NCI-H1694 treated with DMSO at 0.1 percent for 48 hours (cell line): ENCODE measurements at places on chromosomes 5 and 9.
A peak's percentile ranks its signal among the peaks of the same experiment; 100 is the strongest.

DNA sequence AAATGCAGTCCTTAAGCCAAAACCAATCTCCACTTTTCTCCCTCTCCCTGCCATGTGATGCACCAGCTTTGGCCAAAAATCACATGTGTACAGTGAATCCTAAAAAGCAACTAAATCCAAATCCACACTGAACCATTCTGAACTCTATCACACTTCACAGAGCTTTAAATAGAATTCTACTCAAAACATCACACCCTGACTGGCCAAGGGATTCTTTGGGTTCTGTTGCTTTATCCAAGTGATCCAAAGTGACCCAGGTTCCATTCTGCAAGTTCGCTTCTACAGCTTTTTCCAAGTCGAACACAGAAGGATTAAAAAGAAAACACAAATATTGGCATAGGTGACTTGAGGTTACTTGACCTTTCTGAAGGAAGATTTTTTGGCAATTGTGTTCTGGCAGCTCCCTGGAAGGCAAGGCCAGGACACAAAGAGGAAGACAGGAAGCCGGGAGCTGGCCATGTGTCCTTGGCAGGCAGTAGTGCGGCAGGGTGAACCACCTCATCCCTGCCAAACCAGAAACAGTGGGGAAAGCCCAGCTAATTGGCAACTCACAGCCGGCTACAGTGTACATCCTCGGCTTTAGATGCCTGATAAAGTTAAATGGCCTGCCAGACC is 115.0 kb downstream of the NFIB start:
- DNase-seq: no peak

- no peak for DNase-seq
These were observed 290.8 kb downstream of the TRPM3 start for GRCh38 chr9:70830618-70831017.

DNA sequence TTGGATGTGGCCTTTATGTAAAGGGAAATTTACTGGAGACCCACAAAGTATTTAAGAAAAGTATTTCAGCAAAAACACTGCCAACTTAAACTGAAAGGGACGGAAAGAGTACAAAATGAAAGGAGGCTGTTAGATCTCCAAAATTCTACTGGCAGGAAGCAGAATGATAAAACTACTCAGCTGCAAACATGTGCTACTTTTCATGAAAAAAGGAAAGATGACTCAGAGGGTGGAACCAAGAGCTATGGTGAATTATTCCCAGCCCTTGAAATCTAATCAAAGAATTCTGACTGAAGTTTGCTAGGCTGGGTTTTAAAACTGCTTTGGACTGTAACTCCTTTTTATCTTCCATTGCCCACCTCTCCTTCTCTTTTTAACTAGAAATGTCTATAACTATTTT is 58.6 kb upstream of the ZBED3 start:
- no peak for DNase-seq

GRCh38 chr5:36300927-36301540 is 668 bp downstream of the RANBP3L start:
- no peak for DNase-seq

GRCh38 chr5:68381909-68382308 is 166.4 kb downstream of the PIK3R1 start:
- no peak for DNase-seq

- no peak for DNase-seq
These were observed 12.4 kb downstream of the SPOCK1 start for GRCh38 chr5:137486707-137487106.

DNA sequence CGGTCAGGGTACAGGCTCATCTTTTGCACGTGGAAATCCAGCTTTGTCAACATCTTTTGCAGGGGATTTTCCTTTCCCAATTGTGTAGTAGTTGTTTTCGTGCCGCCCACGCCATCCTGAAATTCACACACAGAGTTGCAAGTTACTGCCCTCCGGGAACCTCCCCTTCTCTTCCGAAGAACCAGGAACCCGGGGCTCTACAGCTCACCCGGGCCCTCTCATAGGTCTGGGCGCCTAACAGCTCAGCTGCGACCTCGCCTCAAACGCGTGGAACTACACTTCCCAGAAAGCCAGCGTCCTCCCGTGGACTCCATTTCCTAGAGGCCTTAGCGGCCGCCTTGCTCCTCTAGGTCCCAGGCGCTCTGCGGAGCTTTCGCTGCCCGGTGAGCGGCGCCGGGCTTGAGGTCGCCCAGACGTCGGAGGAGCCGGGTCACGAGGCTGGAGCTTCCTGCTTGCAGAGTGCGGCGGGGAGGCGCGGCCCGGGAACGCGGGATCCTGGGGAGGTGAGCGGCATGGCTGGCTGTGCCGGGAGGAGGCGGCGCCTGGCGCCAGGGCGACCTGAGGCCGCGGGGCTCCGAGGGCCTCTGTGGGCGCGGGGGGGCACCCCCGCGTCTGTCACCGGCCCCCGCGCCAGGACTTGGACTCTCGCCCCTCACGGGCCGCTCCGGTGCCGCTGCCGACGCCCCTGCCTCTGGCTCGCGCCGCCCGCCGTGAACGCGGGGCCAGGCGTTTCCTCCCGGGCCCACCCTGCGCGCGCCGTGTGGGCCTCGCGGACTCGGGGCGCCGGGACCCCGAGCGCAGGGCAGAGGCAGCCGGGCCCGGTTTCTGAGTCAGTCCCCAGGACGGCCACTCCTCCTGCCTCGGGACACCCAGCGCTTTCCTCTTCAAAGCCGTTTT is at the start of gene ZNF354B:
TSS of gene ZNF354B (plus strand) at position 329 of the 897 bp plus-strand sequence. CDS start 1,095 bp downstream, outside the sequence.
- peak; percentile 64 for DNase-seq

DNA sequence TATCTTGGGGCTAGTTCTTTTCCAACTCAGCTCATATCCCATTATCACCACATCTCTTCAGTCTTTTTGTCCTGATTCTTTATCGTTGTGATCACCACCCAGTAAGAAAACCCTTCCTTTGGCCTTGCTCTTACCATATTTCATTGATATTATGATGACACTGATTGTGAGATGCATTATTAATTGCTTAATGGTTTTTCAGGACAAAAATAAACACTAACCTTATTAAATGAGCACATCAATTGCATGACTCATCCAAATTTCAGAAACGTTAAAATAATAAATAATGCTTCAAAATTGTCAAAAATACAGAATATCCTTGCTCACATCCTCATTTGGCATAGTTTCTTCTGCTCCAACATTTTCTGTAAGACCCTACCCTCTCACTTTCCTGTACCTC is 270.7 kb downstream of the PDE4D start:
- DNase-seq: no peak

GRCh38 chr9:98995059-98995671 is 51.5 kb downstream of the COL15A1 start:
- no peak for DNase-seq

GRCh38 chr5:163951069-163951468 is 445.6 kb downstream of the MAT2B start:
- DNase-seq: no peak

GRCh38 chr5:97022898-97023297 is 87.0 kb downstream of the LNPEP start:
- no peak for DNase-seq

DNA sequence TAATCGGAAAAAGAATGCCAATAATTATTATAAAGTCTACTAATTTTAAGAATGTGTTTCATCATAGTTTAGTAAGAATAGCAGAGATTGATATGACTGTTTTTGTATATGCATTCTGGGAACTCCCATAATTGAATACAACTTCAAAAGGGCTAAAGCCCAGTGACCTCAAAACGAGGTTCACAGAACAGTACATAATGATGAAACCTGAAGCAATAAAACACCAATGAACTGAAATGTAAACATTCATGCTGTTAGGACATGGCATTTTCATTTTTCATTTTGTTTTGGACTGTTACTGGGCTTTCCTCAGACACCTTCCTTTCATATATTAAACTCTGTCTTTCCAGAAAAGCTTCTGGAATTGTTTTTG is 684 bp upstream of the JMY start:
- no peak for DNase-seq
